ENCODE measurements at places on chromosomes 5 and 9.

DNA sequence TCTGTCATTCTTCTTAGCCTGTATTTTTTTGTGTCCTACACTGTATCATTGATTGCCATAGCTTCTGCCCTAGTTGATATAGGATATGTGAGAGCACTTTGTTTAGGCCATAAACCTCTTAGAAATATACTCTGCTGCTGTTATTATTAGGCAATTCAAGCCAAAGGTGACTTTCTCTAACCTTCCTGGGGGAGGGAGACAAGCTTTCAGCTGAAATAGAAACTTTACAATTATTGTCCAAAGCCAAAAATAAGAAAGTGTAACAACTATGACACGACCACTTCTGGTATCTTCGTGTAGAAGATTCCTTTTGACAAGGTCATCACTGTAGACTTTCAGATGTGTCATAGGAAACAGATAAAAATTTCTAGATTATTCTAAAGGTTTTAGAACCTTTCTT, 12.2 kb upstream of the CSNK1A1 start:
- DNase-seq = peak; percentile 46

DNA sequence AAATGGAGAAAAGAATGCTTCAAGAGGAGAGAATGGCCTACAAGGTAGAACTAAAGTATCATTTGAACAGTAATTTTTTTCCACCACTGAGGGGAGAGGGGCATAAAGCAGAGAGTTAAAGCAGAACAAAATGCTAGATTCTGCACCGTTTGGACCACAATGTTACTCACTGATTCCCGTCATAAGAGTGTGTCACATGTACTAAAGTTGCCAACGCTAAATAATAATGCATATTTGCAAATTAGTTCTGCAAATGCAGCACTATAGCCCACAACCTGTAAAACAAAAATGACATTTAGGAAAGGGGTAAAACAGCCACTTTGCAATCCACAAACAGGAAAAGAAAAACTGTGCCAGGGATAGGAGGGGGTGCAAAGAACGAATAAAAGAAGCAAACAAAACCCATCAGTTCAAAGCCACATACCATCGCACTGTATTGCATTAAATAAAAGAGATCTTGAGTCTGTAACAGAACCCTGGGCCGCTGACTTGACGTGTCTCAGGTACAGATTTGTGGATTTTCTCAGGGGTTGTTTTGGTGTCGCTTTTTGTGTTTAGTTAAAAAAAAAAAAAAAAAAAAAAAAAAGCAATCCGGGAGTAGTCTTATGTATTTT, 7.7 kb upstream of the NFIB start:
- peak; percentile 72 for DNase-seq

DNA sequence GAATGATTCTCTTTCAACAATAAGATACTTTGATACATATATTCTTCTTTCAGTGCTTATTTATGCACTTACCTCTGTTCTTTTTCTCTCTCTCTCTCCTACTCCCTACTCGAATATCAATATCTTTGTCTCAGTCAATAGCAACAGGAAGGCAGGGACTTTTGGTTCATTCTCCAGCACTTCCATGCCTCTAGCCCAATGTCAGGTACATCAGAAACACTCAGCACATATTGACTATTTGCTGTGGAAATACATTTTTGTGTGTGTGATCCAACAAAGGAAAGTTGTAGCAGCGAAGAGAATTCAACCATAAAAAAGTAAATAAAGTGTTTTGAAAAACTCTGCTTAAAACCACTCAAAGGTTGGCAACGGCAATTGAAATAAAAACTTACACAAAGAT, 12.6 kb downstream of the DIRAS2 start:
- DNase-seq = no peak

DNA sequence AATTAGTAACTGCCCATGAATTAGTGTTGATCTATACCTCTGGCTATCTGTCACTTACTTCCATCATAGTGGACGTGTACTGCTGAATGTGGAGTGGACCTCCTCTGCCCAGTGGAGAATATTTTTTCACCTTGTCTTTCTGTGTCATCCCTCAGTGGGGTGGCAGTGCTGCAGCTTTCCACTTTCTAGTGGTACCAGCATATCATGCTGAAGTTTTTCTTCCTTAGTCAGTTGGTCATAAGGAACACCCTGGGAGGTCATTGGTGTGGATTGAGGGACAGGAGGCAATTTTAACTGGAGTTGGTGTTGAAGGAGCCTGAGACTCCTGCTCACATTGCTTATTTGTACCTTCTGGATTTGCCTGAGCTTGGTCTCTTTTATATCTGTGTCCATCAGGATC, 151.7 kb upstream of the ANKH start:
- no peak for DNase-seq

DNA sequence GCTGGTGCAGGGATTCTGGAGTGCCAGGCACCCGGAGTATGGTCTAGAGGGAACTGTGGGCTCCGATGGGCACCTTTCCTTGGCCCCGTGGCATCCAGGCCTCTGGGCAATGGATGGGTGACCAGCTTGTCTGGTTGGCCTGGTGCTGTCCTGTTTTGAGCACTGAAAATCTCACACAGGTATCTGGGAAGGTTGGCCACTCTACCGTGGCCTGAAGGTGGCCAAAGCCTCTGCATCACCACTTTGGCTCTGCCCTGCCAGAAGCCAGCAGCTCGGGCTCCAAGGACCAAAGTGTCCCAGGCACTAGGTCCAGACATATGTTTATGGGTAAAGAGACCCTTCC, 28.8 kb downstream of the SLC6A7 start:
- no peak for DNase-seq

DNA sequence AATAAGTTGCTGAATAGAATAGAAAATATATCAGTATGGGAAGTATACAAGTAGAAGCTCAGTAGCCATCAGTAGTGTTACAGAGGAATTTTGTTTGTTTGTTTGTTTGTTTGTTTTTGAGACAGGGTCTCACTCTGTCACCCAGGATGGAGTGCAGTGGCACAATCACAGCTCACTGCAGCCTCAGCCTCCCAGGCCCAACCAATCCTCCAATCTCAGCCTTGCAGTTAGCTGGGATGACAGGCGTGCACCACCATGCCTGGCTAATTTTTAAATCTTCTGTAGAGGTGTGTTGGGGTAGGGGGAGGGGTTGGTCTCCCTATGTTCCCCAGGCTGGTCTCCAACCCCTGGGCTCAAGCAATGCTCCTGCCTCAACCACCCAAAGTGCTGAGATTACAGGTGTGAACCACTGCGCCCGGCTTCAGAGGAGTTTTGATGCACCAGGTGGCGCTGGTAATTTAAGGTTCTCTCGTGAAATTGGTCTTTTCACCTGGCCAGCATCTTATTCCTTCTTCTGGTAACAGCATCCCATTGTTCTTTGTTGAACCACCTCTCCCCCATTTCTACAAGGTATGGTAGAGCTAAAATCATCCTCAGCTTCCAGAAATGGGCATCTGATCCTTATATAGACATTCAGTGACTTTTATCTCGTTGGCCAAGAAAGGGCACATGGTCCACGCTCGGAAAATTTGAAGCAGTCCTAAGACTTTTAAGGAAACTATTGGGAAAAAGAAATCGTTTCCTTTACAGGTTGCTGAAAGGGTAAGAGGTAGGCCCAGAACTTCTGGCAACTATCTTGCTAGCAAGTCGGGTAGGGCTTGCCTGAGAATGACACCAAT, 157.1 kb downstream of the ARRDC3 start:
- no peak for DNase-seq

- DNase-seq = peak; percentile 84
These were observed 120.8 kb upstream of the MTAP start for GRCh38 chr9:21681641-21682040.

DNA sequence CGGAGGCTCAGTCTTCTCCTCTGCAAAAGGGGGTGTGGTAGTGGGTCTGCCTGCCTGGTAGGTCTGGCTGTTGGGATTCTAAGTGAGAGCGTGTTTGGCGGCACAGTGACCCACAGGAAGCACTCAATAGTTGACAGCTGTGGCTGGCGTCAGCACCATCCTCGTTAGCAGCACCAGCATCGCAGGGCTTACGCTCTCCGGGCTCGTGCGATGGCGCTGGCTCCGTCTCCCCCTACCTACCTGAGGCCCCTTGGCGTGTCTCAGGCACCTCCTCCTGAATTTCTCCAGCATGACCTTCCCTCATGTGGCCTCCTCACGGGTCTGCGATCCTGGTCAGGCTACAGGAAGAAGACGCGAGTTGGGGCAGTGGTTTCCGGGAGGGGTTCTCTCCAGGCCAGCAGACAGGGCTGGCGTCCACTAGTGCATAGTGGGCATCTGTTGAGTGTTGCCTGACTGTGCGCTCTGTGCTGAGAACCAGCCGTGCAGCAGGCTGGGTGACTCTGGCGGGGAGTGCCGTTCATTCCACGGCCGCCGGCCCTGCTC, 66.9 kb downstream of the HMCN2 start:
- no peak for DNase-seq

DNA sequence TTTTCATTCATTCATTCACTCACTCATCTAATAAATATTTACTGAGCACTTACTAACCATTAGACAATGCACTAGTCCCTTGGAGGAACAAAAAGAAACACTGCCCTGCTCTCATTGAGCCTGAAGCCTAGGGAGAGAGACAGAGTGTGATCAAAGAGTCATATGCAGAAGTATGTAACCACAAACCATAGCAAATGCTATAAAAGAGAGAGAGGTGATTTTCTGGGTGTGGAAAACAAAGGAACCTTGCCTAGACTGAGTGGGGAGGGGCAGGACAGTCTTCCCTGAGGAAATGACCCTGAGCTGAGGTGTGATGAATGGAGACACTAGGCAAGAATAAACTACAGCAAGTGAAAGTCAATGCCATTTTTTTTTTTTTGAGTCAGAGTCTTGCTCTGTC, 10.8 kb upstream of the ADRA1B start:
- peak; percentile 96 for DNase-seq

DNA sequence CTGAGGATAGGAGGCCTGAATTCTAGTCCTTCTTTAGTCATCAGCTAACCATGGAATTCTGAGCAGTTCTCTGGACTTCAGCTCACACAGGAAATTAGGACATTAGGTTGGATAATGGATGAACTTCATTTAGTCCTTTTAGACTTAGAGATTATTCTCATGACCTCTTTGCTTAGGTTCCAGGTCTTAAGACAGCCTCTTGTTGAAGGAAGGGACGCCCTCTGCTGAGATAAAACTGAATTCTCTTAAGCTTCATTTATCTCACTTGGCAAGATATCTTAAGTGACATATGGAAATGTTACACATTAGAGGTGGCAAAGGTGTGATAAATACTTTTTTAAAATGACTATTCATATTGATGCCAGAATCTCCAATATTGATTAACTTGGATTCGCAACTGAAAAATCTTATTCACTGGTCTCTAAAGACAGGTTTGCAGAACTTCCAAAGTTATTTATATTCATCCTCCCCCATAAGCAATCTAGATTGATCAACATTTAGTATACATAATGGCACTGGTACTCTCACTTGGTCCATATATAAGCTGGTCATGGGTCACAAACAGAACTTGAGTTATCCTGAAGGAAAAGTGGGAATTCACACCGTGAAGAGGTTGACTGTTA, 16.9 kb upstream of the ZNF366 start:
- peak; percentile 94 for DNase-seq

GRCh38 chr5:54446379-54446732, 9.1 kb upstream of the HSPB3 start:
- DNase-seq = no peak

GRCh38 chr5:174098694-174099093, 53.2 kb downstream of the NSG2 start:
- no peak for DNase-seq

DNA sequence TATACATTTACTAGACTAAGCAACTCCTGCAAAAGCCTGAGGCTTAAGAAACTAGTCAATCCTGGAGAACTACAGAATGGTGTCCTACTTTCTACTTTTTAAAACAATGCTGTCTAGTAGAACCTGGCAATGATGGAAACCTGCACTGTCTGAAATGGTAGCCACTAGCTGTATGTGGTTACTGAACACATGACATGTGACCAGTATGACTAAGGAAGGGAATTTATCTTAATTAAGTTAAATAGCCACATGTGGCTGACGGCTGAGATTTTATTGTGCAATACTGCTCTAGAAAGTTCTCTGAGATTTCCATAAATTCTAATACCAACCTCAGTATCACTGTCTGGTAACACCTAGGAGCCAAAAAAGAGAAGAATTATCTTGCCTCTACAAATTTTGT, 44.9 kb upstream of the RAPGEF6 start:
- peak; percentile 76 for DNase-seq

- DNase-seq = no peak
These were observed 624.2 kb downstream of the MTRR start for GRCh38 chr5:8493176-8493575.

DNA sequence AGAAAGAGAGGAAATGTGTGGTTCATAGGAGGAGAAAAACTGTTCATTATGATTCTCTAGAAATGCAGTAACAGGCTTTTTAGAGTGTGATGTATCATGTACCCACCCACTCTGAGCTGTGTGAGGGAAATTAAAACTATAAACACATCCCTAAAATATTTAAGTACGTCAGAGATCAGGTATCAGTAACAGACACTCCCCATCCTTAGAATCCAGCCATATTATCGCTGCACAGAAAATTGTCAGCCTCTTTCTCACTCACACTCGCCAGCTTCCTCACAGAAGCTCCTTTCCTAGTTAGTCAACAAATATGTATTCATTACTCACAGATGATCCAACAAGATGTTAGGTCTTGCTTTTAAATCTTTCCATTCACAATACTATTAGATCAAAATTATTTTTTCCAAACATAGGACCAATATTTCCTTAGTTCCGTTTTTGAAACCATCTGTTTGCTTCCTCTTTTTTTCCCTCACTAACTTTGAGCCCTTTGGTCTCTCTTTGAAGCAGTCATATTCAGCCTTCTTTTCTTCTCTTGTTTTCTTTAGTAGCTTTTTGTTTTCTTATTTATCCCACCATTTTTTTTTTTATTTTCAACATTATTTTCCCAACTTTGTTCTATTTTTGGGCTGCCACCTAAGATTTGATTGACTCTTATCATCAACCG, 13.6 kb upstream of the MAST4 start:
- DNase-seq = peak; percentile 72

DNA sequence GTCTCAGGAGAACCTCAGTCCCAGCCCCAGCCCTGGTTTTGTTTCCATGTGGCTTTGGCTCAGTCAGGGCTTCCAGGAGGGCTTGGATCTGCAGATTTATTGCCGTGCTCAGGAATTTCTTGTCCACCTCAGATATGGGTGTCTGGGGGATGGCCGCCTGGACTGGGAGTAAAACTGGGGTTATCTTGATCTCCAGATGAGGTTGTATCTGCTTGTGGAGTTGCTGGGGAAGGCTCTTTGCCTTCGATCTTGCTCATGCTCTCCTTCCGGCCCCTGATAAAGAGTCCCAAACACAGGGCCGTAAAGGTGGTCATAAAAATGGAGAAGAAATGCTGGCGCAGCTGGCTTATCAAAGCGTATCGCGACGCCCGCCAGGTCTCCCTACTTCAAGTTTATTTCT, 17.8 kb upstream of the PITX1 start:
- DNase-seq = no peak

GRCh38 chr5:176144508-176144907, 93.7 kb upstream of the SIMC1 start:
- no peak for DNase-seq

DNA sequence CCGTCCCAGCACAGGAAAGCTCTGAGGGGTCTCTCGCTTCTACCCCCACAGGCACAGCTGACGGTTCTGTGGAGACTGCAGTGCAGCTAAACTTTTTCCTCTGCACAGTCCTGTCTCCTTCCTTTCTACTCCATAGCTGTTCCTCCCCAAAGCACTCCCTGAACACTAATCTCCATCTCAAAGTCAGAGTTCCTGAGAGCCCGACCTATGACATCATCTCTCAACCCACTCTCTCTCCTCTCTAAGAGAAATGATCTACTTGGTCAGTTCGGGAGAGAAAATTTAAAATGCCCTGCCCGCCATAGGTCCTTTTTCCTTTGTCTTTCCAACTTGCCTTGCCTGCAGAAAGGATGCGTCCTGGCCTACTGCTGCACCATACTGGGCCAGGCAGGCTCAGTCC, 90.6 kb downstream of the FANCC start:
- DNase-seq = no peak

- no peak for DNase-seq
These were observed 1178.6 kb upstream of the CDH9 start for GRCh38 chr5:28216939-28217360.

Measured in cardiac fibroblast (primary cell).